ENCODE measurements at places on chromosomes 6 and 20.

DNA sequence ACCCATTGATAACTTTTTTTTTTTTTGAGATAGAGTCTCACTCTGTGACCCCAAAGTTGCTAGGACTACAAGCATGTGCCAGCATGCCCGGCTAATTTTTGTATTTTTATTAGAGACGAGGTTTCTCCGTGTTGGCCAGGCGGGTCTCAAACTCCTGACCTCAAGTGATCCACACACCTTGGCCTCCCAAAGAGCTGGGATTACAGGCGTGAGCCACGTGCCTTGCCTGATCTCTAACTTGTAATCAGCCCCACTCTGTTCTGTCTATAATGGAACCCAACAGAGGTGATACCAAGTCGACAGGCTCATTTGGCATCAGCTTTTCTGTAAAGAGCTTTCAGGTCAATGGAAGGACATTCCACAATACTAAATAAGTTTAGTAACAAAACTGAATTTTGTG lies 99.4 kb downstream of the HFE start:
- DNase-seq: no peak

DNA sequence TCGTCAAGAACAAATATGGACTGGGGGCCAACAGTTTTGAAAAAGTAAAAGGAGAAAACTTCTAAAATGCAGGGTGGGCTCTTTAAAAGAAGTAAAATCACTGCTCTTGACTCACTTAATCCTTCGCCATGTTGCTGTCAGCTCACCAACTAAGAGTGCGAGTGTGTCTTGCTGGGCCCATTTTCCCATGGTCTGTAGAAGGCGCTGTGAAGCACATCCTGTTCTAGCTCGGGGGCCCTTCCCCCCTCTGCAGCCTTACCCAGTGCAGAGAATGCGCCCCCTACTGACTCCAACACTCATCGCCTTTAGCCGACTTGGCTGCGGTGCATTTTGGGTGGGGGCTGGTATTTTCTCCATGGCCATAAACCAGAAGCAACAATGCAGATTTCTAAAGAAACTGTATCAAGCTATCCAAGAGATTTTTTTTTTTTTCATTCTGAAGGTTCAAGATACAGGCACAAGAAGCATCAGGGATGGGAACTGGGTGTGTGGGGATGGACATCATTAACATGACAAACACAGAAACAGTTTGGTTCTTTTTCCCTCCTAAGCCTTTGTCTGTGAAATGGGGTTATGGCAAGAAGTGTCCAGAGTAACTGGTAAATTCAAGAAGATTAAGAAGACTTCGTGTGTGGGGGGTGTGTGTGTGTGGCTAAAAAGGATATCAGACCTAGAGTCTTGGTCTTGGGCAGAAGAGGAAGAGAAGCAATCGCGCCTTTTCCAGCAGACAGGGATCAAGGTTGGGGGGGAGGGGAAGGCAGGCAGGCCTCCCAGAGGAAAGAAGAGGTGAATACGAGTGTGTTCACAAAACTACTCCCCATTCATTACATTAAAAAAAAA lies 1.7 kb downstream of the ADNP start:
- peak; percentile 93 for DNase-seq

DNA sequence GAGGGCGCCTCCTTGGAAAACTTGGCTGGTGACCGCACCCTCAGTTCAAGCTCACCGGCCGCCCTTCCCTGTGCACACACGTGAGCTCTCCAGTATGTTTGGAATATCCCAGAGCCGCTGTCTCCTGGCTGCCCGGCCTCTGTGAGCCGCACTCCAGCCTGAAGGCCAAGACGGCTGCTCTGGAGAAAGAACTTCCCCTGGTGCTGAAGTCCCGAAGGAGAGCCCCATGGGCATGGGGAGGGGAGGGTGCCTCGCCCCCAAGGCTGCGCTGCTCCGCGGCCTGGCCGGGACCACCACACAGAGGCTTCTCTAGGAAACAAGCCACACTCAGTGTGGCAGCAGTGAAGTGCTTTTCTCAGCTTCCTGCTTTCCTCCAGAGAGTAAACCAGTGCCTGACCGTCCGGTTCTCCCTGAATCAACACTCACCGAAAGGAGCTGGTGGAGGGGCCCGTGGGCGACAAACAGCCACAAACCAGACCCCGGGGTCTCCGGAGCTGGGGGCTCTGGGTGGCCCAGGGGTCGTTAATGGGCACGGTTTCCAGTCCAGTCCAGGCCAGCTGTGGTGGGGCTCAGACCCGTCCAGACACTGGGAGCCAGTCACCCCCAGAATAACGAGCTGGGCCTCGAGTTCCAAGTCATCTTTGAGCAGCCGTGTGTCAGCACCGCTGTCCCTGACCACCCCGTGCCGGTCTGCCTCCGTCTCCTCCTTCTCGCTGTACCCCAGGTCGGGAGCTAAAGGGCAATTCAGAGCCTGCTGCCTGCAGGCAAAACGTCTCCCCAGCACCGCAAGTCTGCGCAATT lies 87.4 kb upstream of the BHLHE23 start:
- DNase-seq: no peak

DNA sequence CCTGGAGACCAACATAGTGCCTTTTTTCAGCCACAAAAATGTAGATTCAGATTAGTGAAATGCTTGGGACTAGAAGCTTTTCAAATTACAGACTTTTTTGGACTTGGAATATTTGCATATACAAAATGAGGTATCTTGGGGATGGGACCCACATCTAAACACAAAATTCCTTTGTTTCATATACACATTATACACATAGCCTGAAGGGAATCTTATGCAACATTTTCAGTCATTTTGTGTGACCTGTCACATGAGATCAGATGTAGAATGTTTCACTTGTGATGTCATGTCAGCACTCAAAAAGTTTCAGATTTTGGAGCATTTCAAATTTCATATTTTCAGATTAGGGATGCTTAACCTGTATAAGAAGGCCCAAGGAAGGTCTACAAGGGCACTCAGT lies 44.5 kb upstream of the ALDH8A1 start:
- no peak for DNase-seq

DNA sequence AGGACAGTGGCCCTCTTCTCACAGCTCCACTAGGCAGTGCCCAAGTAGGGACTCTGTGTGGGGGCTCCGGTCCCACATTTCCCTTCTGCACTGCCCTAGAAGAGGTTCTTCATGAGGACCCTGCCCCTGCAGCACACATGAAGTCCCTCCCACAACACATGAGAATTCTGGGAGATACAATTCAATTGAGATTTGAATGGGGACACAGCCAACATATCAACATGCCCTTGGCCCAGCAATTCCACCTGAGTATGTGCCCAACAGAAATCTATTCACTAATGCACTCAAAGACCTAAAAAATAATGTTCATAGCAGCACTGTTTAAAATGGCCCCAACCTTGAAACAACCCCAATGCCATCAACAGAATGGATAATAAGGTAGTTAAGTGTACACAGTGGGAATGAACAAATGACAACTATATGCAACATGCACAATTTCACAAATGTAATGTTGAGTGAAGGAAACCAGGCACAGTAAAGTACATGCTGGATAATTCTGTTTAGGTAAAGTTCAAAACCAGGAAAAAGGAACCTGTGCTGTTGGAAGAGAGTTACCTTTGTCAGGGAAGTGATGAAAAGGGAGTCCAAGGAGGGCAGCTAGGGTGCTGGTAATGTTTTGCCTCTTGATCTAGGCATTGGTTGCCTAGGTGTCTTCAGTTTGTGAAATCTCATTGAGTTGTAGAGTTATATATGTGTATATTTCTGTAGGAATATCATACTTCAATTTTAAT lies 16.1 kb downstream of the ISM1 start:
- DNase-seq: no peak

DNA sequence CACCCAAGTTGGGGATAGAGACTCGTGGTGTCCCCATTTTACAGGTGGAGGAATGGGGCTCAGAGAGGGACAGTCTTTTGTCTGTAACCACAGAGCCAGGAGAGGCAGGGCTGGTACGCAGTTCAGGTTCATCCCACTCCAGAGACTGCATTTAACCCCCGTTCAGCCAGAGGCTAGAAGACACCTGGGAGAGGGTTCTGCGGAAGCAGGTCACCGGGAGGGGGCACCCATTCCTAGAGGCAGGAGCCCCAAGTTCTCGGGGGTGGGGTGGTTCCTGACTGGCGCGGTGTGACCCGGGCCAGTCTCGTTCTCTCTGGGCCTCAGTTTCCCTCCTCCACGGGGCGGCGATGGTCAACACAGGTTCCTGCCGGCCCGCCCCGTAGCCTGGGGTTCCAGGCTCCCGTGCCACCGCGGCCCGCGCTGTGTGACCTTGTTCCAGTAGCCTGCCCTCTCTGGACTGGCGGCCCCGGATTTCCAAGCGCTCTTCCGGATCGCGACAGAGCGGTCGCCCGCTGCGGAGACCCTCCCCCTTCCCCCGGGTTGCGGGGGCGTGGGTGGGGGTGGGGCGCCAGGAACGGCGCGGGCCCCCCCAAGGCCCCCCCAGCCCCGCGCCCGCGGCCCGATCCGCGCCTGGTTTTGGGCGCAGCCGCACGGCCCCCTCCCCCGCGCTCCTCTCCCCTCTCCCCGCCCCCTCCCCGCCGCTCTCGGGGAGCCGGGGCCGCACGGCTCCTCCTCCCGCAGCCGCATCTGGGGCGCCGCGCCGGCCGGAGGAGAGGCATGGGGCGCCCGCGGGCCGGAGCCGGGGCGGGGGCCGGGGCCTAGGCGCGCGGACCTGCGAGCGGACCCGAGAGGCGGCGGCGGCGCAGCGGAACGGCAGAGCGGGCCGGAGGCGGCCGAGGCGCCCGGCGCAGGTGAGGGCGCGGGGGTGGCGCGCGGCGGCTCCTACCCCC lies at the start of gene DLGAP4:
Gene DLGAP4 (plus strand): TSS at position 738 of the 950 bp plus-strand sequence. CDS start 125,379 bp downstream, outside the sequence.
- DNase-seq: no peak

- DNase-seq: no peak
These were observed 131.4 kb downstream of the BMP2 start for GRCh38 chr20:6898928-6899327.

GRCh38 chr20:11248687-11249638 lies 575.2 kb upstream of the JAG1 start:
- no peak for DNase-seq

DNA sequence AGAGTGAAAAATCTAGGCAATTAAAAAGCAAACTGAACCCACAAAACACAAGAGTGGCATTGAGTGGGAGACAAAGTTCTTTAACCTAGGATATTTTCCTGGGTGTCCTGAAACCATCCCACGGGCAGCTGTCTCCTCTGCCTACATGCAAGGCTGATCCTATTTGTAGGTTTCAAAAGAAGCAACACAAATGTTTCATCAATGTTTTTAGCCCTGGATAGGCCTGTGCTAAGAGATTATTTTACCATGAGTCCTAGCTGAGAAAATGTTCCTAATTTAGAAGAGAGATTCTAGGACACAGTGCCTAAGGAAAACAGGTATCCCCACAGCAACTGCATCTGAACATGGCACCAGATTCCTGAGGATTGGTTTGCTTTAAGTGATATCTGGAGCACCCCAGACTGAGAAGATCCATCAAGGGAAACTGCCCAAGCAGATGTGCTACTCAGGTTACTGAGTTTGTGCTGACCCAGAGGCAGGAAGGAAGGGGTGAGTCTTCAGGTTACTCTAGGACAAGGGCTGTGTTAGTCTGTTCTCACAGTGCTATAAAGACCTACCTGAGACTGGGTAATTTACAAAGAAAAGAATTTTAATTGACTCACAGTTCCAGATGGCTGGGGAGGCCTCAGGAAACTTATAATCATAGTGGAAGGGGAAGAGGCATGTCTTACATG lies 111.6 kb upstream of the UST start:
- no peak for DNase-seq

- no peak for DNase-seq
These were observed 21.7 kb upstream of the RANBP9 start for GRCh38 chr6:13733178-13733887.

GRCh38 chr6:161894436-161894835 lies 620.6 kb upstream of the AGPAT4 start:
- no peak for DNase-seq

- DNase-seq: no peak
These were observed 312.8 kb upstream of the SULF2 start for GRCh38 chr20:48098099-48098498.

GRCh38 chr6:25851961-25852360 lies 20.1 kb upstream of the SLC17A1 start:
- DNase-seq: no peak

DNA sequence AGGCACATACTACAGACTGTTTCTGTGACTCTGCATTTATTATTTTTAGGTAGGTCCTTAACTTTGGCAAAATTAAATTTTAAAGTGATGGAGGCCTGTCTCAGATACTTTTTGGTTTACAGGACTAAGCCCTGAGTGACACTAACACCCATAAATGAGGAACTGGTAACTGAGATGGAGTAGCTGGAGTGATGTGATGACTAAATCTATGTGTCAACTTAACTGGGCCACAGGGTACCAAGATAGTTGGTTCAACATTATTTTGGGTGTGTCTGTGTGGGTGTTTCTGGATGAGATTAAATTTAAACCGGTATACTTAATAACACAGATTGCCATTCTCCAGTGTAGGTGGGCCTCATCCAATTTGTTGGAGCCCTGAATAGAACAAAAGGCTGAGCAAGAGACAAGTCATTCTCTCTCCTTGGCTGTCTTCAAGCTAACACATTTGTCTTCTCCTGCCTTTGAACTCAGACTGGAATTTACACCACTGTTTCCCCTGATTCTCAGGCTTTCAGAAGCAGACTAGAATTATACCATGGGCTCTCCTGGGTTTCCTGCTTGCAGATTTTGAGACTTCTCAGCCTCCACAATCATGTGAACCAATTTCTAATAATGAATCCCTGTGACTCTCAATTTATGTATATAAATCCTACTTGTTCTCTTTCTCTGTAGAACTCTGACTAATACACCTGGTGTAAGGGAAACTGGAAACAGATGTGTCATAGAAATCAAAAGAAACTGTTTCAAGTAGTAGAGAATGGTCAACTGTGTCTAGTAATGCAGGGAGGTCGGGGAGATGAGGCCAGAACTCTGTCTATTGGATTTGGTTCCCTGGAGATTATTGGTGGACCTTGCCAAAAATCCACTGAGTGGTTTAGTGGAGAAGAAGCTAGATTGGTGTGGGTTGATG lies 579.2 kb downstream of the EPM2A start:
- no peak for DNase-seq

DNA sequence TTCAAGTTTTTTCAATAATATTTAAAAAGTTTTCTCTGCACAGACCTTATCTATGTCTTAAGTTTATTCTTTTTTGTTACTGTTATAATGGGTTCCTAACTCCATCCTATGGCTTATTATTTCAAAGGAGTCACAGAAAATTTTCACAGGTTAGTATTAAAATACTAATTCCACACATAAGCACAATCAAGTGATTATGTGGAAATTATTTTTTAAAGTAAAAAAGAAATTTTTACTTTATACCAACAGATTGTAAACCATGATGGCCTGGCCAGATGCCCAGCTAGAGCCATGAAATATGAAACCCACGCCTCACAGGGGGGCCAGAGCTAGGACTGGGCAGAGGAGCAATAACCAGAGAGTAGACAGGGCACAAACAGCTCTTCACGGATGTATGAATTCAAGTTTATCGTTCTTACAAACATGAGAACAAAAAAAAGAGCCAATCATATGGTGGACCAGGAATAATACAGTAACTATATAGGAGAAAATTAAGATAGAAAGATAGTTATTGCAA lies 34.0 kb downstream of the NUDT3 start:
- DNase-seq: no peak

Measured in T-cell (primary cell).